ENCODE measurements at places on chromosomes 11 and 22. TPM values are rescaled to one million over a fixed set of nuclear protein-coding genes. Genes with fewer than 3 reads are reported as not detected.

The IGF2 gene
- 102 TPM for polyA plus RNA-seq

The TSGA10IP gene
- polyA plus RNA-seq = 0.44 TPM

The KCNQ1OT1 gene
- polyA plus RNA-seq = 3.1 TPM

DNA sequence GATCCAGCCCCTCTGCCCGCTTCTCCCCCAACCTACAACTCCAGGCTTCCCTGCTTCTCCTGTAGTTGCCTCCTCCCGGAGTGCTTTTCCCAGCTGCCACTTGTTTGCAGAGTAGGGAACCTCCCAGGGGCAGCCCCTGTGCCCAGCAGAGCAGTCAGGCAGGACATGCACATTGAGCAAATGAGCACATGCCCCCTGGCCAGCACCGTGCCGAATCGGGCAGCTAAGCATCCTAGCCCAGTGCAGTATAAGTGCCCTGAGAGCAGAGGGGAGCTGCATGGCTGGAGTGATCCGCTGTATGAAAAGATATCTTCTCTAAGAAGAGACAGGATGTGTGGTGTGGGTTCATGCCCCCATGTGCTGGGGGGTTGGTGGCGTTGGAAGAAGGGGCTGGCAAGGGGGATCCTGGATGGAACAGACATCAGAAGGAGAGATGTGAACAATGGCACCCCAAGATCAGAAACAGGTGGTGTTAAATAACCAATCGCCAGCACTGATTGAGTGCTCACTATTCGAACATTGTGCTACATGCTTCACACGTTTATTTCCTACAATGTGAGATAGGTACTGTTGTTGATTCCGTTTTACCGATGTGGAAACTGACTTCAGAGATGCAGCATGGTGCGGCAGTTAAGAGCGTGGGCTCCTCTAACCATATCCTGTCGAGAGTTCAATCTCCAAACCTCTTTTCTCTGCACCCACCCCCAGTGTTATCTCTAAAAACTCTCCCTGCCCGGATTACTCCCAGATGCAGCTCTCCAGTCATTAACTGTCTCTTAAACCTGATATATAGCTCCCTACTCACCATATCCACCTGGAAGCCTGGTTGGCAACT lies 1.2 kb downstream of the AIP start:
- DNase-seq = no peak

DNA sequence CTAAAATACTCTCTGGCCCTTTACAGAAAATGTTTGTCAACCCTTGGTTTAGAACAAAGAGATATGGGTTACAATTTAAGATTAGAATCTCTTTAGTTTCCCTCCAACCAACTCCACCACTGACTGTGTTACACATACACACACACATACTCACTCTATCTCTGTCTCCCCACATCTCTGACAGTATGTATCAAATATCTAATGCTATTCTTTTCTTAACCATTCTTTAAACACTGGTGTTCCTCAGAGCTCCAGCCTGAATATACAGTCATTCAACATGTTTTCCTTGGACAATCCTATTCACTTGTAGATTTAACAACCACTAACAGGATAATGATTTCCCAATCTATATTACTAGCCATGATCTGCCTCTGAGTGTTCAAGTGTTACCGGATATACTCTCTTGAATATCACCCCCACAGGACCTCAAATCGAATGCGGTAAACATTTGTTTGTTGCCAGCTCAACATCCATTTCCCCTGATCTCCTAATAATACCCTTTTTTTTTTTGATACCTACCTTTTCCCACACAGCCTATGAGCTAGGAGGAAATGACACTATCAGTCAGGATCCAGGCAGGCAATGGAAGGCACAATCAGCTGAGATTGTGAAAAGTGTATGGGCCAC lies 6.1 kb downstream of the MPZL3 start:
- no peak for DNase-seq

DNA sequence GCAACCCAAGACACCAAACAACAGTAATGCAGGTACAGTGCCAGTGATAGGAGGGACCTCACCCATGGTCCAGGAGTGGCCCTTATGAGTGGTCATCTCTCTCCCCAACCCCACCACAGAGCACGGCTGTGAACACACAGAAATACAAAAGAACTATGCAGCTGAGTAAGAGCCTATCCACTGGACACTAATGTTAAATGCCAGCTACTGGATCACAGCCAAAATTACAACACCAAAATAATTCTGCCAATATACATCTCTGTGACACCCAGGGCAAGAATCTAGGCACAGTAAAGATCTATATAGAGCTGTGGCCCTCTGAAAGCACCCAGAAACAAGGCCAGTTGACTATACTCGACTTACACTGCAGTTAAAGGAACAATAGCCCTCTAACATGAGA lies 22.8 kb upstream of the GPR83 start:
- no peak for DNase-seq

DNA sequence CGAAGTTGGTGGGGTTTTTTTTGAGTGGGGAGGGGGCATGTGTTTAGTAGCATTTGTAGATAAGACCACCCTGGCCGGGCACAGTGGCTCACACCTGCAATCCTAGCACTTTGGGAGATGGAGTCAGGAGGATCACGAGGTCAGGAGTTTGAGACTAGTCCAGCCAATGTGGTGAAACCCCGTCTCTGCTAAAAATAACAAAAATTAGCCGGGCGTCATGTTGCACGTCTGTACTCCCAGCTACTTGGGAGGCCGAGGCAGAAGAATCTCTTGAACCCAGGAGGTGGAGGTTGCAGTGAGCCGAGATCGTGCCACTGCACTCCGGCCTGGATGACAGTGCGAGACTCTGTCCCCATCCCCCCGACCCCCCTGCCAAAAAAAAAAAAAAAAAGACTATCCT lies 34.6 kb downstream of the CECR2 start:
- DNase-seq = no peak

DNA sequence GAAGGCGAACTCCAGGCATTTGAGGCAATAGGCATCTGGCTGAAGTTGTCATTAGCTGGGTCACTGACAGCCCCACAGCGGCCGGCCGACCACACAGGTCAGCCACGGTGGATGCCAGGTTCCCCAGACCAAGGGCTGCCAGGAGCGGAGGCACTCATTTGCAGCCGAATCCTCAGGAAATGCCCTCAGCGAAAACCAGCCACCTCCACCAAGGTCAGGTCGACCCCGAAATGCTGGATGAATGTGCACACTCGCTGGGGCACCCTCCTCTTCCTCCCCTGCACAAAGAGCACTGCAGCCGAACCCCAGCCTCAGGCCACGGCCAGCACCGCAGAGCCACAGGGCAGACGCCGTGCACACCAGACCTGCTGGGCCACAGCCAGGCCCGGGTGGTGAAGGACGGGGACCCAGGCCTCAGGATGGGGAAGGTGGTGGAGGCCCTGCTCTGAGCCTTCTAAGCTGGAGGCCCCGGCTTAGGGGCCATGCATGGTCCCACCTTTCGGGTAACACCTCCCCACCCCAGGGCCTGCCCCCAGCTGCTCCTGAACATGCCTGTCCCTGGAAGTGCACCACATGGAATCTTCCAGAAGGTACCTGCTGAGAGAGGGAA lies 206.0 kb downstream of the BRD1 start:
- no peak for DNase-seq

DNA sequence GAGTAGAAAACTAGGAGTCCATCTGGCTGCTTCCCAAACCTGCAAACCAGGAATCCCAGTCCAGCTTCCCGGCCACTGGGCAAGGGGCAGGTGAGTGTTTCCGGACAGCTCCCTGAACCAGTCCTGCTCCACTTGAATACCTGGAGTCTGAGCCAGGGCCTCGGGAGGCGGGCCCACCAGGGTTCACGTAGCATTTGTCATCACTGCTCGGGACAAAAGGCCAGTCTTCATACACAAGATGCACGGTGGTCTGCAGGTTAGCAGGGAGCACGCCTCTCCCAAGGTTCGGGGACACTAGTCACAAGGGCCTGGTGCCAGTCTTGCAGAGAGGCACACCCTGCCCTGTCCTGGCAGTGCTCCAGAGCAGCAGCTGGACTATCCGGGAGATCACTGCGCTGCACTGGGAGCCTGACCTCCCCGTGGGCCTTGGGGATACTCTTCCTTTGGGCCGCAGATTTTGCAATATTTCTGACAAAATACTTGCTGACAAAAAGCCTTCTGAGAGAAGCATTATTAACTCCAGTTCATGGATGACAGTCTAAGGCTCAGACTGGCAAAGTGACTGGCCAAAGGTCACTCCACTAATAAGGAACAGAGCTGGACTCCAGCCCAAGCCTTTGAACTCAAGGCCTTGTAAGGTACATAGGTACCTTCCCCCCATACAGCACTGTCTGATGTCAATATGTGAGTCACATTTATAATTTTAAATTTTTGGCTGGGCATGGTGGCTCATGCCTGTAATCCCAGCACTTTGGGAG lies 25.1 kb downstream of the CD6 start:
- no peak for DNase-seq

GRCh38 chr11:102142333-102142732 lies 32.1 kb downstream of the YAP1 start:
- DNase-seq = no peak

- DNase-seq = no peak
Observed at GRCh38 chr22:38120359-38121110, 10.1 kb upstream of the BAIAP2L2 start.

DNA sequence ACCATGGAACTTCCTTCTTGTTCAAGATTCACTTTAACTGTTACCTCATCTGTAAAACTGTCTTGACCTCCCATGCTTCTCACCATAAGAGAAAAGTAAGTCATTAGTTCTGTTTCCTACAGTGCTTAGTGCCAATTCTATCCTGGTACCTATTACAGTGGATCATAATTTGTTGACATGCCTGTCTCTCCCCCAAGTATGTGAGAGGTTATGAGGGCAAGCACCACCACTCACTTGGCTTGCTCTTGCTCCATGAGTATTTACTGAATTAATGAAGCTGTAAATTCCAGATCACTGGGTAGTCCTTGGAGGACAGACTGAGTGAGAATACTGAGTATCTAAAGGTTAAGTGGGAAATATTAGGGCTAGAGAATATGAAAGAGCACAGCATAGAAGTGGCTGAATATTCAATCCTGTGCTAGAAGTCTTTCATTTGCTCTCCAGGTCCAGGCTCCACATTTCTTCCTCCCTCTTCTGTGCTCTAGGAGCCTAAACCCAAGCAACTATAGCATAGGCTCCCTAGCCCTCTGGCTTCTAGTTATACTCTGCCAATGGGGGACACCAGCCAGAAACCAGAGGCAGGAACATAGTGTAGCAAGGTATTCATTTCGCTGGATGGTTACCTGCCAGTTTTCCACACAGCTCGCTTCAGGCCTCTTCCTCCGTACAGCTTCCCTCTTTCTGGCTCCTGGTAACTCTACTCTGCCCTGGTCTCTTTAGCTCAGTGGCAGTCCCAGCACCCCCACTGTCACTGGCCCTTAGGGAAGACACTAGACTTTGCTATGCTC lies 118.2 kb upstream of the SLC5A12 start:
- DNase-seq = no peak

- DNase-seq = no peak
Observed at GRCh38 chr11:61194981-61195695, 8.2 kb upstream of the PGA3 start.

All from right lung (tissue), 10 donors.